ENCODE measurements at places on chromosomes 11 and 22.

GRCh38 chr22:28379075-28379779 lies 300.4 kb downstream of the TTC28 start:
- DNase-seq: no peak

- no peak for DNase-seq
Observed at GRCh38 chr22:26057731-26058130, 111.5 kb upstream of the SEZ6L start.

DNA sequence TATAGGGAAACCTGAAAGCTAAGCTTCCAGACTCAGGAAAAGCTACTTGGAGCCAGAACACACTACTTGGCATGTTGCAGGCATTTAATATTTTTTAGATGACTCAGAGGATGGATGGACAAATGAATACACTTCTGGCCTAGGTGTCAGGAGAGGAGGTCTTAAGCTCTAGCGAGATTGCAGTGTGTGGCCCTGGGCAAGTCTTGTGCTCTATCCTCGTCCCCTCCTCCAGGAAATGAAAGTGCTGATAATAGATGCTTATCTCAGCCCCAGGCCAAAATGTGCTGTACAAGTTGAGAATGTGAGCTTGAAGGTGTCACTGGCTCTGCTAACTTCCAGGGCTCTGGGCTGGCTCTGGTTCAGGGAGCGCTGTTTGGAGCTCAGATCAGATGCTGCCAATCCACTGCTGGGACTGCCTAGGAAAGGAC lies 136.3 kb downstream of the PKNOX2 start:
- DNase-seq: no peak

DNA sequence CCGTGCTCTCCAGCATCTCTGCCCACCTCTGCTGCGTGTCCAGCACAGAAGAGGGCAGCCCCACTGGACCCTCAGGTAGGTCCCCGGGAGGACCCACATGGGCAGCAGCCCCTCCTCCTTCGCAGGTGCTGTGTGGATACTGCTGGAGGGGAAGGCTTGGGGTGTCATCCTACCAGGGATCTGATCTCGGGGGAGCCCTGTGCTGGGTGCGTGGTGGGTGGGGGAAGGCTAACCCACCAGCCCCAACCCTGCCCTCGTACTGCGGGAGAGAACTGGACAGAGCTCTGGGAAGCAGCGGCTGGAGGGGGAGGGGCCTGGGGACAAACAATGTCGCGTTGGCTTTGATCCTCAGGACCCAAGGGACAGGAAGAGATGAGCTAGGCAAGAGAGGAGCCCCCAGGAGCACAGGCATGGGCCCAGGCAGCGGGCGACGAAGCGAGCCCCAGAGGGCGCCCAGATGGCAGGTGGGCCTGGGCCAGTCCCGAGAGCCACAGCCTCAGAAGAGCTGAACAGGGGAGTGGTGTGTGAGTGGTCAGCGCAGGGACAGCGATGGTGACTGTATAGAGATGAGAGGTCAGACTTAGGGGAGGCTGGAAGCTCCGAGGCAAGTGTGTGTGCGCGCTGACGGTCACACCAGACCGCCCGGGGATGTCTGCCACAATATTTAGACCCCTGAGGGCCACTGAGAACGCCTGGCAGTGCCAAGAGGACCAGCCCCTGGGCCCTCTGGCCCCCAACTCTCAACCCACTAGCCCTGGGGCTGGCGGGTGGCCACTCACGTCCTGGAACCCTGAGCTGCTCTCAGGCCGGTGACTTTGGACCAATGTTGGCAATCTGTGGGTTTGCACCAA lies 1.4 kb upstream of the PIM3 start:
- DNase-seq: no peak

DNA sequence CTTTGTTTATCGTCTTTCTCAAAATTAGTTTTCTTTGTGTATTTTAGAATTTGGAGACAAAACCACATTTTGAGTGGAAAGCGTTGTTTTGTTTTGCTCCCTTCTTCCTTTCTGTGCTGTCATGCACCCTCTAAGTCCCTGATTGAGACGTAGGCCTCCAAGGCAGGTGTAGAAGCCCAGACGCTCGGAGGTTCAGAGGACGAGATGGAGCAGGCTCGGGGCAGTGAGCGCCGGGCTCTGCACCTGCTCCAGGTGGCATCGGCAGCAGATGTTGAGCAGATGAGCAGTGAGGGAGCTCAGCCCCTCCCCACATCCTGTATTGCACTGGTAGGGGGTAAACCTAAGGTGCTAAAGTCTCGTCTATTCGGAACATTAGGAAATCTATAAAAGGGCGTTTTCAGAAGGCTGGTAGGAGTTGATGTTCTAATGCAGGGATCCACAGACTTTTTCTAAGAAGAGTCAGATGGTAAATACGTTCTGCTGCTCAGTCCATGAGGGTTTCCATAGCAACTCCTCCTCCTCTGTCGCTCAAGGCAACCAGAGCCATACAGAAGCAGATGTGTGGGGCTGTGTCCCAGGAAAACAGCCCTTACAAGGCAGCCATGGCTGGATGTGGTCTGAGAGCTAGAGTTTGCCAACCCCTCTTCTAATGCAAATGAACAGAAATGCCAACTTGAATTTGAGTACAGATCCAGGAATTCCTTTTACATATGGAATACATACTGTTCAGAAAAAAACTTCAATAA lies 724.2 kb downstream of the BRD1 start:
- no peak for DNase-seq

DNA sequence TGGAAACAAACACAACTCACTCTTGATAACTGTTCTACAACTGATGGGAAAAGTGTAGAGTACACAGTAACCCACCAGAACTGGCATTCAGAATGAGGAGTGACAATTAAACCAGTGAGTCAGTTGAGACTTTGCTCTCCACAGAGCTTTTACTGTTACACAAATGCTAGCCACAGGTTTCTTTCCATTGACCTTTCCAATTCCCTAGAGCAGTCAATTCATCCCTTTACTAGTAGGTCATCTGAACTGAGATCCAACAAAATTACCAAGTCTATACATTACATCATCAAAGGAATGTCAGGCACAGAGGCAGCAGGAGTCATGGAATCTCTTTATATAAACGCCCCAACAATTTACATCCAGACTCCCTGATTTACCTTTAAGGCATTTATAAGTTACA lies 65.9 kb downstream of the PHF21A start:
- no peak for DNase-seq

- no peak for DNase-seq
Observed at GRCh38 chr22:44505796-44506354, 7.8 kb upstream of the RTL6 start.

- DNase-seq: no peak
Observed at GRCh38 chr11:4697585-4697984, at the start of gene OR51E2. Gene OR51E2, minus strand, starts transcription at chr11:4697853. Its CDS starts 15,142 bp downstream, at chr11:4682711.

DNA sequence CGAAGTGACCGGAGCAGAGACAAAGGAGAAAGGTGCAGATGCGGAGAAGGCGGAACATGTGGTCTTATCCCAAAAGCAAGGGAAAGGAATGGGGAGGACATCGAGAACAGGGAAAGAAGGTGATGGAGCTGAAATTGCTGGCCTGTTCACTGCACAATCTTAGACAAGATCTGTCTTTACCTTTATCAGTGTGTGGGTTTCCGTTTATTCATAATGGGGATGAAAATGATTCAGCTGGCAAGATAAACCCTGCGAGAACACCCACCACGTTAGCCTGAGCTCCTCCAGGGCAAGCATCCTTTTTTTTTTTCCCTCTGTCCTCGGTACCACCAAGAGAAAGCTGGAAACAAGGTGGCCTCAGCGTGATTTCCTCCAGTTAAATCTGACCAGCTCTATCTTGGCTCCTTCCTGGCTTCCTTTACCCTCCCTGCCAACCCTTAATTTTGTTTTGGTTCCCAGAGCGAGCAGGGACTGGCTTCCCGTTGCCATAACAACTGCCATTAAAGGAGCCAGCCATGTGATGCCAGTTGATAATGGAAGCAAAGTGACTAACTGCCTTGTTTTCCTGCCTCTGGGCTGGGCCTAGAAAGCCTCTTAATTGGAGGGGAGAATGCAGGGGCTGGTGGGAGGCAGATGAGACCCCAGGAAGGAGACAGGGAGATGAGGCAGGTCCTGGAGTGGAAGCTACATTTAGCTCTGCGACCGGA lies 4.2 kb downstream of the SGSM1 start:
- no peak for DNase-seq

GRCh38 chr11:8661001-8661795 lies 21.3 kb downstream of the TRIM66 start:
- DNase-seq: no peak

All from stimulated activated naive B cell treated with anti-CD40 and anti-IgM and Interleukin-4, amounts not matched to agents 10 μg/mL and 1 μg/mL and 100 μg/mL, for 72 hours (primary cell).